Activated T-helper 1 cell treated with anti-CD3 and anti-CD28 coated beads, Interleukin-12 subunit alpha, Interleukin-12 subunit beta, Interleukin-2, Interleukin-4 antibody, amounts not matched to agents 30 ng/mL and 10 ng/mL and 1 ng/mL, durations not matched to agents 14 hours and 24 hours and 36 hours (primary cell): ENCODE measurements at places on chromosomes 6 and 20. TPM values are rescaled to one million over a fixed set of nuclear protein-coding genes. Genes with fewer than 3 reads are reported as not detected.

- DNase-seq, result no peak
Measured at GRCh38 chr6:135583256-135583761, 85.8 kb upstream of the AHI1 start.

DNA sequence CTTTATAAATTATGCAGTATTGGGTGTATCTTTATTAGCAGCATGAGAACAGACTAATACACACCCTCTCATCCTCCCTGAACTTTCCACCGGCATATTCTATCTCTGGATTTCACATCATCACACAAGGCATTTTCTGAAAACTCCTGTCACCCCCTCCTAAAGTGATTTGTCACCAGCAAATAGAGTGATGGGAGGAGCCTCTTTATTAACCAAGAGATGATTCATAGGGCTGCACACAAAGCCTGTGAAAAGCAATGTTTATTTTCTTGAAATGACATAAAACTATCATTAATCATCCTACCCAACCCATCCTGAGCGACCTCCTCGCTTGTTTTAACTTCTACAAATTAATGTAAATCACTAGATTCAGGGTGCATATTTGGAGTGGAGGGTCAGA lies 394.7 kb upstream of the SULF2 start:
- no peak for DNase-seq

GRCh38 chr20:45154183-45154582 lies 20.5 kb upstream of the PI3 start:
- no peak for DNase-seq

DNA sequence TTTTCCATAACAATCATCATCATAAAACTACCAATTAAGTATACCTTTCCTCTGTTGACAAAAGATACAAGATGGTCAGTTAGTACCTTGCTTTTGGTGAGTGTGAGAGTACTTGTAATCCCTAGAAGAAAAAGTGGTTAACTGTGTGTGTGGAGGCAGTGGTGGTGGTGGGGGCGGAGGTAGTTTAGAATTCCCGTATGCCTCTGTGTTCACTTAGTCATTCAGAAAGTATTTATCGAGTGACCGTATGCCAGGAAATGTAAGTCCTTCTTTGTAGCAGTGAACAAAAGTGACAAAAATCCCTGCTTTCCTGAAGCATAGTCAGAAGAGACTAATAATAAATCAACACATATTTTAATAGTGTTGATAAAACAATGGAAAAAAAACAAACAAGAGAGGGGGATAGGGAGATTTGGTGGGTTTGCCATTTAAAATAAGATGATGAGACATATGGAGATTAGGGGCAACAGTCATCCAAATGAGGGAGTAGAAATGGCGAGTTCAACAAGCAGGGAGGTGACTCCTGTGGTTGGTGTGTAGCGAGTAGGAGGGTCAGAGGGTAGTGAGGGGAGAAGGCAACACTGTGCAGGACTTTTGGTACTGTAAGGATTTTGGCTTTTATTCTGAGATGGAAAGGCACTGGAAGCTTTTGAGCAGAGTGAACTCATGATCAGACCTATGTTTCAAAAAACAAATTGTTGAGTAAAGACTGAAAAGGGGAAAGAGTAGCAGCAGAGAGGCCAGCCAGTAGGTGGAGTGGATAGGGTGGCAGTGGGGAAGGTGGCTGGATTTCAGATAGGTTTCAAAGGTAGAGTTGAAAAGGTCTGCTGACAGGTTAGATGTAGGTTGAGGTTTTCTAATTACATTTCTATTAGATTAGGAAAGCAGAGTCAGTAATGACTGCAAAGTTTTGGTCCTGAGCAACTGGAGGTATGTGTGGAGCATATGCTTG lies 40.3 kb upstream of the SIM1 start:
- no peak for DNase-seq

- DNase-seq, result no peak
Measured at GRCh38 chr20:59211208-59211765, 47.7 kb downstream of the ZNF831 start.

DNA sequence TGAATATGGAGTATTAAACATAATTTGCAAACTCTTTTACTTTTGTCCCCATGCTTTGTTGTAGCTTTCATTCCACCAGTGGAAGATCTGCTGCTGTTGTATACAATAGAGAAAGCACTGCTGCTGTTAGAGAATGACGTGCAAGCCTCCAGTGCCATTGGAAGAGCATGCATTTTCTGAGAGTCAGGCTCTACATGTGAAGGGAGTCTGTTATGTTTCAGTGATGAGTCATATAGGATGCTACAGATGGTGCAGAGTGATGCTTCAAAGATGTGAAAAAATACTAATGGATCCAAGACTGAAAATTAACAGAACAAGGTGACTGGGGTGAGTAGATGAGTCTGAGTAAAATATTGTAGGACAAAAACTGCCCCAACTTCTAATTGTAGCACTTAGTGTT lies 22.4 kb upstream of the BACH2 start:
- DNase-seq, result no peak

- no peak for DNase-seq
Measured at GRCh38 chr6:89221129-89221528, 4.0 kb upstream of the GABRR1 start.

DNA sequence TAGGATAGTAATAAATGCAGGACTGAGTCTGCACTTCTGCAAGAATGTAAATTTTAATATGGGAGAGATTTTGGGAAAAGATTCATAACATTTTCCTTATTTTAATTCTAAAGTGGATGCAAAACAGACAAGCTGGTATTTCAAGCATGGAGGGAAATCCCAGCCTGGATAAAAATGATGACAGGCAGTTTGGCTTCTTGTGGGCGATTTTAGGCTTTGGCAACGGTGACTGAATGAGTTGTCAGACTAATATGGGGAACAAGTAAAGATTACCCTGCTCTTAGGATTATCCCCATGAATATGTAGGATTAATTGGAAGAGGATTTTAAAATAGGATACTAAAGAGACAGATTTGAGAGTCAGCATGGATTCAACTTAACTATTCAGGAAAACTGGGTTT lies 21.0 kb downstream of the OGFRL1 start:
- no peak for DNase-seq

DNA sequence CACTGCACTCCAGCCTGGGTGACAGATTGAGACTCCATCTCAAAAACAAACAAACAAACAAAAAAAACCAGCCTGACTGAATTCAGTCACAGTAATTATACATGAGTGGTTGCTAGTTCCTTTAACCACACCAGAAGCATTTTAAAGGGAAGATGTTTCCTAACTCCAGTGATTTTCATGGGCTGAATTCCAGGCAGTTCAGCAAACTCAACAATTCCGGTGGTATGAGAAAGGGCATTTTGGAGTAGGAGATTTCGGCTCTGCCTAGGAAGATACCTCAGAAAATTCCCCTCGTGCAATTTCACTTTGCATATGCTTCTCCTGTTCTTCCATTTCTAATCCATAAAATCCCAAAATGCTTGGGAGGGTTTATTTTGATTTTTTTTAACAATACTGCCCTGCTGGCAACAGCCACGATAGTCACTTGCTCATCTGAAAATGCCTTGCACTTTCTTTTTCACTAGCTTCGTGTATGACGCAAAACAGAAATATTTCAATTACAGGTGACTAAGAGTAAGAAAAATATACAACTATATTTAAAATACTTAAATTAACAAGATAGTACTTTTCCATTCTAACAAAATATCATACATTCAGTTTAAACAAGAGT lies 48.3 kb upstream of the IPCEF1 start:
- no peak for DNase-seq

GRCh38 chr6:2895072-2895471 lies 8.0 kb downstream of the SERPINB9 start:
- no peak for DNase-seq

DNA sequence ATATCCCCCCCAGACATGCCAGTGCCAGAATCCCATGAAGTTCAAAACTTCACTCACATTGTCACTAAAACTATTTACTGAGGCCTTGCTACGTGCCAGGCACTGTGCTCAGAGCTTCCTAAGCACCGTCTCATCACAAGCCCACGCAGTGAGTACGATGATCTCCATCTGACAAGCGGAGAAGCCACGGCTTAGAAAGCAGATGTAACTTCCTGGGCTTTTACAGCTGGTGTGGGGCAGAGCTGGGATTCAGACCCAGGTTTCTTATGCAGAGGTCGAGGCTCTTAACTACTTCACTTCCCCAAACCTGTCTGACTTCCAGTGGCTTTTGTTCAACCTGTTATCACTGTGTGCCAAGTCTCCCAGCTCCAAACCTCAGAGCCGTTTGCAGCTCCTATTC lies 8.3 kb downstream of the MDGA1 start:
- DNase-seq, result no peak

DNA sequence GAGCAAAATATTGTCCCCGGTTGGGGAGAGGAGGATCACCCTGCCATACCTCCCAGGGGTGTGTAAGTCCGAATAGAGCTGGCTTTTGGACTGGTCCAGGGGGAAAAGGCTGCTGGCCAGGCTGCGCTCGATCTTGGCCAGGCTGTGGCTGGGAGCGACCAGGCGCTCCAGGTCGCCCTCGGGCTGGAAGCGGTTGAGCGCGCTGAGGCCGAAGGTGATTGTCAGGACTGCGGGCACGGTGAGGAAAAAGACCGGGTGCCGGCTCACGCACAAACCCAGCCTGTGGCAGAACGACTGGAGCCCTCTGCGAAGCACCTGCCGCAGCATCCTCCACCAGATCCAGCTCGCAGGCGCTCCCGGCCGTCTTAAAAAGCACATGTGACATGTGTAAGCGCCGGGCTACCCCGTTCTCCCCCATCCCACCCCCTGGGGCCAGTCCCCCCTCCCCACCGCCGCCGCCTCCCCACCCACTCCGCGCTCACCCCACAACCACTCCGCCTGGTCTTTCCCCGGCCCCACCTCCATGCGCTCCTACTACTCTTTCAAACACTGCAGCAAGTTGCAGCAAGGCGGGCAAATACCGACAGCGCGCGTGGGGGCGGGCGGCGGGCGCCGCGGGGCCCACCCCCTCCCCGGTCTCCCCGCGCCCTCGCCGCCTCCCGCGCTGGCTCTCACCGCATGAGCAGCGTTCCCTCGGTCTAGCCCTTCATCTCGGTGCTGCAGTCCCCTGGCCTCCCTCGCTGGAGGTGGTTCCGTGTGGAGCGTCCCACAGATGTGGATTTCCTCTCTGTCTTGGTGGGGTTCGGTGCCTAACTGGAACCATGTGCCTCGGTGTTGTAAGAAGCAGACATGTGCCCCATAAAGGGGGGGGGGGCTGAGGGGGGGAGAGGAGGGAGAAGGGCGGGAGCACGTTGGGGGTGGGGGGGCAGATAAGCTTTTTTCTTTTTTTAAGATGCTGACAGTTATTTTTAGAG lies 42.4 kb downstream of the PTCHD4 start:
- DNase-seq, result no peak

DNA sequence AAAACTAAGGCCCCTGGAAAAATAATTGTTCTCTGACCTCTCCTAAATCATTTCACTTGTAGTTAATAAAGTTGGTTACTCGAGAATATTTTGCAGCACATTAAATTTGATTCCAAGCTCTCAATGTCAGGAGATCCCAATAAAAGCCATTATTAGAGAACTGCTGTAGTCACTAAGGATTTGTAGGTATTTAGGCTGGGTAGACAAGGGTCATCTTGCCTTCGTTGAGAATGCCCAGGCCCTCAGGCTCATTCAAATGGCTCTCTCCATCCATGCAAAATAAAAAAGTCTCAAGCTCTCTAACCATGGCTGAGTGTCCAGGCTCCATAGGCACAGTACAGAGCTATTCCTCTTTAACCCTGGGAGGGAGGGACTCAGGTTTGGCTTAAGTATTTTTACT lies 117.0 kb upstream of the HMGCLL1 start:
- DNase-seq, result no peak

GRCh38 chr20:45646875-45647274 lies 15.8 kb upstream of the WFDC9 start:
- DNase-seq, result no peak

GRCh38 chr6:11538052-11538818 lies 686 bp downstream of the TMEM170B start:
- peak; percentile 9 for DNase-seq

GRCh38 chr20:41408986-41409385 lies 42.4 kb upstream of the EMILIN3 start:
- DNase-seq, result no peak

DNA sequence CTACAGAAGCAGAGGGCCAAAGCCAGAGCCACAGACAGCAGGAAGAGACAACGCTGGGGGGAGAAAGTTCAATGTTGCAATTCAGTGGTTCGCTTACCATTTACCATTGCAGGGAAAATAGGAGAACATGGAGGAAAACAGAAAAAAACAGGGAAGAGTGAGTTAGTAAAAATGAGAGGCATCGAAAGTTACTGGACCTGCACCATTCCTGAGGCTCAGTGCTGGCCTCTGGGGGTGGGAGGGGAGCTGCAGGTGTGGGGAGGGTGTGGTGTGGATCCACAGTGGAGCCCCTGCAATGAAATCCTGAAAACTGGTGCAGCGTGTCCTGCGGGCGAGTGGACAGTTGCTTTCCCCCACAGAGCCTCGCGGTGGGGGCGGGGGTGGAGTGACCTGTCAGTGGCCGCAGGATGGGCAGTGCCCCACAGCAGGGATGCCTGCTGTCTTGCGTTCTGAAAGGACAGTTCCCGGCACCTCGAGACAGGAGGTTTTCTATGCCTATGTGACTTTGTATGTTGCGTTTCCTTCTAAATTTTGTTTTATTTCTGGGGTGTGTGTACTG lies 5.7 kb downstream of the TMEM181 start:
- no peak for DNase-seq

GRCh38 chr20:4873396-4873795 lies 127.9 kb downstream of the SLC23A2 start:
- no peak for DNase-seq

- no peak for DNase-seq
Measured at GRCh38 chr6:17178754-17179529, 77.1 kb downstream of the STMND1 start.

DNA sequence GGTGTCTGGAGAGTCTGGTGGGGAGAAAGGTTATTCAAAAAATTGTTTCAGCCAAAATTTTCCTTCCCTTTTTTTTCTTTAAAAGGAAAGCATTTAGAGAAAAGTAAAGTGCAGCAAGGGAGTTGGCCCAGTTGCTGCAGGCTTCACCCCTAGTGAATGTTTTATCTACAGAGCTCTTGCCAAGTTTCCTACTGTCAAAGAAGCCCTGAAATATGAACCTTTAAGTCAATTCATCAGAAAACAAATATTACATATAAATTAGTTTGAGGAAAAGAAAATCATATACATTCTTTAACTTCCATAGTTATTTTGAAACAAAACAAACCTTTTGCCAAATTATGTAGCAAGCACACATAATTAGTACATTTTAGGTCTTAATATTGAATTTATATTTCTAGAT lies 25.0 kb upstream of the HMGCLL1 start:
- DNase-seq, result no peak

GRCh38 chr6:106620931-106621672 lies 8.2 kb downstream of the RTN4IP1 start:
- DNase-seq, result no peak

MYCT1 gene
- not detected in 2 replicates for total RNA-seq

C6orf58 gene
- 0.16 TPM in 1 of 2 replicates, not detected in the other for total RNA-seq

FOXQ1 gene
- not detected in 2 replicates for total RNA-seq

NCOA3 gene
- 132 and 133 TPM in 2 replicates for total RNA-seq

CLPSL1 gene
- not detected in 2 replicates for total RNA-seq

CLDN20 gene
- total RNA-seq, result 0.29 TPM in 1 of 2 replicates, not detected in the other

CPNE5 gene
- 0.54 and 0.61 TPM in 2 replicates for total RNA-seq

SMIM29 gene
- total RNA-seq, result 14.3 and 15.0 TPM in 2 replicates

LAMA4 gene
- total RNA-seq, result not detected in 2 replicates

TGIF2 gene
- 50.9 and 55.4 TPM in 2 replicates for total RNA-seq

TCF15 gene
- total RNA-seq, result 0.13 TPM in 1 of 2 replicates, not detected in the other

HSP90AB1 gene
- total RNA-seq, result 2,065 and 2,095 TPM in 2 replicates
